ENCODE measurements at places on chromosomes 2 and 18. TPM values are rescaled to one million over a fixed set of nuclear protein-coding genes. Genes with fewer than 3 reads are reported as not detected.
A peak's percentile ranks its signal among the peaks of the same experiment; 100 is the strongest.

DES gene
- total RNA-seq, result 0.13 TPM

GRCh38 chr18:77165503-77166188 is 33.1 kb upstream of the MBP start:
- no peak for DNase-seq

DNA sequence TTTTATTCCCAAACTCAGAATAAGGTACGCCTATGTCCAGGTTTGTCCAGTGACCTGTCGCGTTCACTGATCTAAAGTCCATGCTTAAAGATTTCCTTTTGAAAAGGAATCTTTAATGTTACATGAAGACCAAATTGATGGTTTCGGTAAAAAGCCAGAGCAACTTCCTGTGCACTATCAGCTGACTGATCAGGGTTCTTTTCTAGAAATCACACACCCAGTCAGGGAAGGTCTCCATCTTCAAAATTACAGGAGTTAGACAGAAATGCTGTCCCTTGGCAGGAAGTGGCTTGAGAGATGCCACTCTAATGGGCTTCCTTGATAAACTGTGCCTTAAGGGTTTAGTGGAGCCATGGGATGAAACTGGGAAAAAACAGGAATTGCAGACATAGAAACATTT is 14.7 kb upstream of the ARHGAP25 start:
- DNase-seq, result no peak

SCN9A gene
- total RNA-seq, result 0.27 TPM

- no peak for DNase-seq
Observed at GRCh38 chr2:974054-974453, 23.4 kb downstream of the SNTG2 start.

DNA sequence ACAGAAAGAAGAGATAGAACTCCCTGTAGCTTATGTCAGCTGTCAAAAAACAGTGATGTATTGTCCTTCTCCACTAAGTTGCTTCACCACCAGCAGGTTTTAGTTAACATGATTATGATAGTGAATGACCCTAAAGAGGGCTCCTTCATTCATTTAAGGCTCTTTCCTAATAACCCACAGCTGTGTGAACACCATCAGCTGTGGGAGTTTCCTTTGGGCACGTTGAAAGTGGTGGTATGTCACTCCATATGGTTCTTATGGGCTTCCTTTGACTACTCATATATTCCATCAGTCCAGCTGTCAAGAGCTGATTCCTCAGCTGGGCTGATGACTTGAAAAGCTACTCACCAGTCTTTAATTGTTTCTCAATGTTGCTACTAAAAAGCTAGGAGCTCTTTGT is 210.3 kb downstream of the UBE2E3 start:
- DNase-seq, result no peak

- DNase-seq, result no peak
Observed at GRCh38 chr2:60490848-60491247, 62.6 kb downstream of the BCL11A start.

DNA sequence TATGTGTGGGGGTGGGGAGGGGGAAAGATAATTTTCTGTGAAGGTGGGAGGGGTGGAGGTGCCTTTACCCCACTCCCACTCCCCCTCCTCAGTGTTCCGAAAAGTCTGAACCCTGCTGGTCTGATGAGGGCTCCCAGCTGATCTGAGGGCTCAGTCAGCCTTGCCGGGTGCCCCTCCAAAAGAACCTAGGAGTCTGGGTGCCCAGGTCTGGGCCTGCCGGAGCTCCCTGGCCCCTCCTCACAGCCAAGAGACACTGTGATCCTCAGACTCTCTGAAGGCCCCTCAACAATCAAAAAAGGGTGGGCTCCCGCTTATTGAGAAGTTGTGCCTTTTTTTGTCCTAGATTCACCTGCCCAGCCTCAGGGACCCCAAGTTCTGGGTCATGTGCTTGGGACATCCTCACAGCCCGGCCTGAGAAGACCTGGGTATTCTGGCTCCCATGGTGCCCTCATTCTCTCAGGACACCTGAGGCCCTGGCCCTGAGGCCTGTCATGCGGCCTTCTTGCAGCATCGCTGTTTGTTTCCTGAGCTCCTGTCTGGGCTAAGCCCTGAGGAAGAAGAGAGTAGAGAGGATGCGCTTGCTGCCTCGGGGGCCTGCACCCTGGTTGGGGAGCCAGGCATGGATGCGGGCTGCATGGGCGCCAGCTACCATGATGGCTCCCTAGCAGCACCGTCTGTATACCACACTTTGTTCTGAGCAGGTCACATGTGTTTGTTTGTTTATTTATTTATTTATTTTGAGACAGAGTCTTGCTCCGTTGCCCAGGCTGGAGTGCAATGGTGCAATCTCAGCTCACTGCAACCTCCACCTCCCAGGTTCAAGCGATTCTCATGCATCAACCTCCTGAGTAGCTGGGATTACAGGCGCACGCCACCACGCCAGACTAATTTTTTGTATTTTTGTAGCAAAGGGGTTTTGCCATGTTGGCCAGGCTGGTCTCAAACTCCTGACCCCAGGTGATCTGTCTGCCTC is 44.0 kb downstream of the SDC1 start:
- DNase-seq, result no peak

GRCh38 chr2:41137031-41137430 is 685.1 kb upstream of the SLC8A1 start:
- no peak for DNase-seq

GRCh38 chr2:3670941-3671340 is 12.9 kb downstream of the ALLC start:
- DNase-seq, result no peak

GRCh38 chr18:32714571-32715148 is 58.2 kb downstream of the KLHL14 start:
- peak; percentile 86 for DNase-seq

SOX11 gene
- not detected for total RNA-seq

- no peak for DNase-seq
Observed at GRCh38 chr2:138956116-138956515, 175.9 kb upstream of the NXPH2 start.

- no peak for DNase-seq
Observed at GRCh38 chr2:228646061-228646460, 464.6 kb upstream of the SPHKAP start.

WNT6 gene
- total RNA-seq, result not detected

DNA sequence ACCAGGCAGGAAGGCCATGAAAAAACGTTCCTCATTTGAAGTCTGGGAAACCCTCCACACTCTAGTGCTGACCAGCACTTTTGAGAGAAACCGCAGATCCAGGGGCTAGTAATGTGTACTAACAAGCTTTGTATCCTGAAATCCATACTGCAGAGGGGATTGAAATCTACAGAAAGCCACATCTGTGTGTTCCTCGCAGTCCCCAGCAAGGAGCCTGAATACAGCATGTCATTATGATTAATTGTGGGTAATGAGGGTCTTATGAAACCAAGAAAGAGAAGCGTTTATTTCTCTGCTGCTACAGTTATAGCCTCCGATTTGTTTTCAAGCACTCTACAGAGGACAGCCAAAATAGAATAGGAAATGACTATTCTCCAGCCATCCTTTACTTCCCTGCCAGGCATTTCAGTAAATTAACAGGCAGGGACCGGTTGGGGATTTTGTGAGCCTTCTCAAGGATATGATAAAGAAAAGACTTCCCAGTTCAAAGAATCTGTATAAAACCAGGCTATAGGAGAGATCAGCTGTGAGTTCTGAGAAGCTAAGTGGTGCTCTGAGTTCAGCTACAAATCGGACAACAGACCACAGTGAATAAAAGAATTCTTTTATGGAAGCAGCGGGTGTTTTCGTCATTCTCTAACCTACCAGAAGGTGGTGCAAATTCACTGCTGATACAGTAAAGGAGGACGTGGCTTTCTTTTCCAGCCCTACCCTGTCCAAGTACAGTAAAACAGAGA is 133.4 kb downstream of the INSIG2 start:
- peak; percentile 80 for DNase-seq

GRCh38 chr2:191705084-191705483 is 27.1 kb downstream of the NABP1 start:
- peak; percentile 87 for DNase-seq

DNA sequence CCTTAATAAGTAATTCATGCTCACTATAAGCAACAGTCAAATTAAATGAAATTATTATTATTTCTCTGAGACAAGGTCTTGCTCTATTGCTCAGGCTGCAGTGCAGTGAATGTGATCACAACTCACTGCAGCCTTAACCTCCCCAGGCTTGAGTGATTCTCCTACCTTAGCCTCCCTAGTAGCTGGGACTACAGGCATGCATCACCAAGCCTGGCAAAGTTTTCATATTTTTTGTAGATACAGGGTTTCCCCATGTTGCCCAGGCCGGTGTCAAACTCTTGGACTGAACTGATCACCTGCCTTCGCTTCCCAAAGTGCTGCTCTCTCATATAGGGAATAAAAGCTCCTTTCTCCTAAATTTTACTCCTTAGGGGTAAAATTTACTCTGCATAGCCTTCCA is 74.9 kb upstream of the GAREM1 start:
- DNase-seq, result no peak

GALR1 gene
- not detected for total RNA-seq

- no peak for DNase-seq
Observed at GRCh38 chr2:181457741-181458425, 697 bp downstream of the ITGA4 start.

DNA sequence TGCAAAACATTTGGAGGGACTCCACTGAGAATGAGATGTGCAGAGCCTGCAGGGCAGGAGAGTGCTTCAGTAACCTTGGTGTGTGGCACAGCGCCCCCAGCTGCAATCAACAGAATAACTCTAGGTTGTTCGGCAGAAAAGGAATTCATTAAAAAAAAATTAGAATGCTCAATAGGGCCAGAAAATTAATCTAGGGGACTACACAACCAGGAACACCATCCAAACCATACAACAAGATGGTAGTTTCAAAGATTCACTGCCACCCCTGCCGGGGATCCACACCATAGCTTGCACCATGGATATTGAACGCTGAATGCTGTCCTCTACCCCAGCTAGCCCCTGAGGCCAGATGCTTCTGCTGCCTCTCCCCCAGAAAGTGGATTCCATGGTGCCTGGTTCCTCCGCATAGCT is 50.1 kb downstream of the THUMPD2 start:
- DNase-seq, result peak; percentile 75

- DNase-seq, result no peak
Observed at GRCh38 chr2:37871456-37872191, 53.5 kb upstream of the RMDN2 start.

DNA sequence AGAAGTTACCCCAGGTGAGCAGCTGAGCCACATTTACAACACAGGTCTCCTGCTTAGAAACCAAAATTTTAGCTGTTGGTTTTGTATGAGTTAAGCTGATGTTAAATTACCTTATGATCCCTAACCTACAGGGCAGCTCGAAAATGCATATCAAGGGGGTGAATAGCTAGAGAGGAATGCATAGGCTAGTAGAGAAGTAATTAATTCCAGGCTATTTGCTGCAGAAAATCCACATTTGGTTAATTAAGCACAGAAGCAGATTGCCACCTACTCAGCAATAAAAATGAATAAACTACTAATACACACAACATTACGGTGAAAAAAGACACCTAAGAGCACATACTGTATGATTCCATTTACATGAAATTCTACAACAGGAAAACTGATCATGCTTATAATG is 91.4 kb downstream of the OSBPL1A start:
- DNase-seq, result no peak

DNA sequence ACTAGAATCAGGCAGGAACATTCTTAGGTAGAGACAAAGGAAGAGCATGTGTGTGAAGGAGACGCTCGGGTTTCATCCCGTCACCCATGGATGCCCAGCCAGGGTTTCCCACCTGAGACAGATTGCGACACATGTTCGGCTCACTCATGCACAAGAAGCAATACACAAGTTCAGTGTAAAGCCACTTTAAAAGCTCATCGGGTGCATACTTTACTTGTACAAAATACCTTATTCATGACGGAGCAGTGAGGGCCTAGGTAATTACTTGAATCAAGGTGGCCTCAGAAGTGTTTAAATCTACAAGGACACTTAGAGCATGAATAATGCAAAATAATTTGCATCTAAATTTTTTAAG is 42.0 kb downstream of the ZEB2 start:
- DNase-seq, result no peak

DNA sequence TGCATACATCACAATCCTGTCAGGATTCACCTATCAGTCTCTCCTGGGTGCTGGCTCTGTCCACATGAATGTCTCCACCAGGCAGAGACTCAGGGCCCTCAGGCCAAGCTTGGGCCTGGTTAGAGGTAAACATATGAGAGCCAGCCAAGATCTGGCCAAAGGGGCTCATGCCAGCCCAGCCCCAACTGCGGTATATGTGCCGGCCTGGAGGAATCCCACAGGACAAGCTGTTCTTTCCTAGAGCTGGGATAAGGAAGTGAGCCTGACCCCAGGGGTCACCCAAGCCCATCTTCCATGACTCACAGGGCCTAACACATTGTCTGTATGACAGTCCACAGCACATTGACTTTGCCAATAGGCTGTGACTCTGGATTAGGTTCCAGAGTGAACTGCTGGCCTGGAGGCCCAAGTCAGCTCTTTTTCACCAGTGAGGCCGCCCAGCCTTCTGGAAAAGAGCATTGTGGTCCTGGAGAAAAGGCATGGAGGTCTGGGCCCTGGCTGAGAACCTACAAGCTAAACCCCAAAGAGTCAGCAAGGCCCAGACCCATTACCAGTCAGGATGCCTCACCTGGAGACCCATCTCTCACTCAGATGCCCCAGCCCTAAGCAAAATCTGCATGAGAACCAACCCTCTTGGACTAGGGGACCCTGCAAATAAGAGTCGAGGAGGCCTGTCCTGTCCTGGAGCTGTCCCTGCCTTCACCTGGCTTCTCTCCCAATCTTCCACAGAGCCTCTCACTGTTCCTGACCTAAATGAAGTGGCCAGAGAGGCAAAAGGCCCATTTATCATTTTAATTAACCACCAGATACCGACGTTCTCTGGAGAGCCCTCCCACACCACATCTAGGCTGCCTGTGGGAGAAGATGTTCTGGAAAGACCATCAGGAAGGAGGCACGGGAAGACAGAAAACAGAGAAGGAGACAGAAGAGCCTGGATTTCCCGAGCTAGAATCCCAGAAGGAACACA is 120.9 kb upstream of the PKDCC start:
- no peak for DNase-seq

SLC30A3 gene
- total RNA-seq, result 0.24 TPM

DNA sequence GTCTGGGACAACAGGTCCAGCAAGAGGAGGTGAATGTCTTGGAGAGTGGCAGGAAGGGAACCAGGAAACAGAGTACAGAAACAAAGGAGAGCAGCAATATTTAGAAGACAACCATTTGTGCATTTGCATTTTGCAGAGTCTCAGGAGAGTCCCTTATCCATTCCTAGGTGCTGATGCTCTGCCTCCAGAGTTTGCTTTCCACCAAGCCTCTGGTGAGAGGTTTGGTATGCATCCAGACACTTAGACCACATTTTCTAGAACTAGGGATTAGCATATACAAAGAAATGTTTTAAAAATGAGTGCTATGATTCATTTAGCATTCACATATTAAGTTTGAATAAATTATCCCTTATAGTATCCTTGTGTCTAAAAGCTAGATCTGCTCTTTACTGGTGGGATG is 18.5 kb upstream of the LRATD1 start:
- no peak for DNase-seq

GRCh38 chr2:113784823-113785744 is 28.6 kb upstream of the SLC35F5 start:
- no peak for DNase-seq

All from SK-MEL-5 (cell line).